ENCODE measurements at places on chromosomes 4 and X.

DNA sequence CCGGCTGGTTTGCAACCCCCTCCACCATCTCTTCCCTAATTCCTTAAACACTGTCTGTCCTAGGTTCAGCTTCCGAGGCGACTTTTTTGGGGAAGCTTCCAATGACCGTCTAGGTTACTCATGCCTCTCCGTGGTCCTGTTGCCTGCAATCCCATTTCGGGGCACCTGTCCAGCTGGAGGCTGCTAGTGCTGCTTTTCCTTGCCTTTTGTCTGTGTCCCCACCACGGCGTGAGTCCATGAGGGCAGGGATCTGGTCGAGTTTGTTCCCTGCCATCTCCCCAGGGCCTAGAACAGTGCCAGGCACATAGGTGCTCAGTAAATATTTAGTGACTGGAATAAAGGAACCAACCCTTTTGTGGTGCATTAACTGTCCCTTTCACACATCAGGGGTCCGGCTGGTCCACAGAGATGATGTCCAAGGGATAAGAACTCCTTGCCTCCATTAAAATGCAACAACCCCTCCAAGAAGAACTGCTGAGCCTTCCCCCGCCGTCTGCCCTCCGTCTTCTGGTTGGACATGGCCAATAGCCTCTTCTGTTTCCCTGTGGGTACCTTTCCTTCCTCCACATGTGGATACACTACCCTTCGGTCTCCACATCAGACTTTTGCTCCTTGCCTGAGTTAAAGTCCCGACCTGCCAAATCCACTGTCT is 5.7 kb upstream of the SORCS2 start:
- no peak for DNase-seq

- DNase-seq: no peak
Measured at GRCh38 chrX:16671005-16671404, 21.0 kb downstream of the S100G start.

DNA sequence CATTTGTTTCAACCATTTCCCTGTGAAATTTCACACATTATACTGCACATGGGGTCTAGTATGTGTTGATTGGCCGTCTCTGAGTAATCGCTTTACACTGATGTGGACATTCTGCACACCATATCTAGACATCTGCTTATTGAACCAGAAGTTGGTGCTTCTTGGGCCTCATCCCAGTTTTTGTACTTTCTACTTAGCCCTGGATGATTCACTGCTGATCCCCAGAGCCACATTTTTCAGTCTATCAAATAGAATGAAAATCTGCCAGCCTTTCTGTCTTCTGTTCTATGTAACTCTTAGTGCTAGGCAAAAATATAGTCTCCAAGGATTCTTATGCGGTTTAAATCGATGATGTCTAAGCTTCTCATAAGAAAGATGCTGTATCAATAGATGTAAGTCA is 40.5 kb upstream of the RELL1 start:
- no peak for DNase-seq

- no peak for DNase-seq
Measured at GRCh38 chrX:11678158-11678557, 12.4 kb upstream of the ARHGAP6 start.

DNA sequence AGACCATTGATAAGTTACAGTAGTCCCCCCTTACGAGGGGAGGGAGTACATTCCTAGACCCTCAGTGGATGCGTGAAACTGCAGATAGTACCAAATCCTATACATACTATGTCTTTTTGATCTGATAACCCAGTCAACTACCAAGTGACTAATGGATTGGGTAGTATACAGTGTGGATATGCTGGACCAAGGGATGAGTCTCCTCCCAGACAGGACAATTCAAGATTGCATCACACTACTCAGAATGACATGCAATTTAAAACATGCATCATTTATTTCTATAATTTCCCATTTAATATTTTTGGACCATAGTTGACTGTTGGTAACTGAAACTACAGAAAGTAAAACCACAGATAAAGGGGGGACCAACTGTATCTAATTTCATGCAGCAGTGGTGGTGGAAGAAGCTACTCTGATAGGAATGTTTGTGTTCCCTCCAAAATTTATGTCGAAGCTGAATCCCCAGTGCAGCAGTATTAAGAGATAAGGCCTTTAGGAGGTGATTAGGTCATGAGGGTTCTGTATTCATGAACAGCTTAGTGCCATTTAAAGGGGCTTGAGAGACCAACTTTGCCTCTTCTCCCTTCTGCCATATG is 11.9 kb downstream of the HADH start:
- DNase-seq: no peak

- no peak for DNase-seq
Measured at GRCh38 chr4:36509845-36510244, 228.4 kb downstream of the DTHD1 start.

- DNase-seq: no peak
Measured at GRCh38 chr4:119048446-119048845, 87.2 kb upstream of the MYOZ2 start.

GRCh38 chr4:48360285-48361011 is 19.1 kb downstream of the SLAIN2 start:
- no peak for DNase-seq

GRCh38 chr4:94974773-94975172 is 217.0 kb downstream of the BMPR1B start:
- DNase-seq: no peak

DNA sequence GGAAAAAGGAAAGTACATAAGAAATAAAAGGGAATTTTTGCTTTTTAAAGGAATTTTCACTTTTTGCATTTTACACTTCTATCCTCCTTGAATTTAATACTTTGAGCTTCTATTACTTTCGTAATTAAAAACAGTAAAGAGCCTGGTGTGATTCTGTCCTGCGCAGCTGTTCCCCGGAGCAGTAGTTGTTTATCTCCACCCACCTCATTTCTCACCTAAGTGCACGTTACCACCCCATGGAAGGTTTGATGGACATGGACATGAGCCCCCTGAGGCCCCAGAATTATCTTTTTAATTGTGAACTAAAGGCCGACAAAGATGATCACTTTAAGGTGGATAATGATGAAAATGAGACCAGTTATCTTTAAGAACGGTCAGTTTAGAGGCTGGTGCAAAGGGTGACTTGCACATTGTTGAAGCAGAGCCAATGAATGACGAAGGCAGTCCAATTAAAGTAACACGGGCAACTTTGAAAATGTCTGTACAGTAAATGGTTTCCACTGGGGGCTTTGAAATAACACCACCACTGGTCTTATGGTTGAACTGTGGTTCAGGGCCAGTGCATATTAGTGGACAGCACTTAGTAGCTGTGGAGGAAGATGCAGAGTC is 52.1 kb upstream of the TEX13D start:
- DNase-seq: no peak

GRCh38 chr4:60857130-60857753 is 342.9 kb upstream of the ADGRL3 start:
- DNase-seq: no peak

- no peak for DNase-seq
Measured at GRCh38 chr4:54085284-54085683, 14.7 kb upstream of the GSX2 start.

DNA sequence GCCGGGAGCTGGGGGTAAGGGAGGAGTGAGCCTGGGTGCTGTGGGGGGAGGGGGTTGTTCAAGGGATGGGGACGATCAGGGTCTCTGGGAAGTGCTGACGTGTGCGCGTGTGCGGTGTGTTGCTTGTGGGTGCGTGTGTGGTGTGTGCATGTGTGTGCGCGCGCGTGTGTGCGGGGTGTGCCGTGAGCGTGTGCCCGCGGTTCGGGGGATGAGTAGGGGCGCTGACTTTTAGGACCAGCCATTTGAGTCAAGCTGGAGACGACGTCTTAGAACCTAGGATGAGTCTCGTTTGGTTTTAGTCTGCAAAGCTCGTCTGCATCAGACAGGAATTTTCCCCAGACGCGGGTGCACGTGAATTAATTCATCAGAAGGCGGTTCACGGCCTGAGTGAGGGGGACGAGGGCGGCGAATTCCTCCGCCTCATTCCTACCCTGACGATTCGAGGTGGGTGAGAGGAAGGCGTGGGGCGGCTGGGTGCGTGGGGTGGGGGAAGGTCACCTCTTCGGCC is 950 bp upstream of the TMEM271 start:
- no peak for DNase-seq

- no peak for DNase-seq
Measured at GRCh38 chr4:183326853-183327252, 4.6 kb upstream of the CLDN24 start.

DNA sequence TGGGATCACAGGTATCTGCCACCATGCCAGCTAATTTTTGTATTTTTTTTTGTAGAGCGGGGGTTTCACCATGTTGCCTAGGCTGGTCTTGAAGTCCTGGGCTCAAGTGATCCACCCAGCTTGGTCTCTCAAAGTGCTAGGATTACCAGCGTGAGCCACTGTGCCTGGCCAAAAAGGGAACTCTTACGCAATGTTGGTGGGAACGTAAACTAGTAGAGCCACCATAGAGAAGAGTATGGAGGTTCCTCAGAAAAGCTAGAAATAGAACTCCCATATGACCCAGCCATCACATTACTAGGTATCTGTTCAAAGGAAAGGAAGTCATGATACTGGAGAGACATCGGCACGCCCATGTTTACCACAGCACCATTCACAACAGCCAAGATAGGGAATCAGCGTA is 85.9 kb downstream of the PRKX start:
- no peak for DNase-seq

DNA sequence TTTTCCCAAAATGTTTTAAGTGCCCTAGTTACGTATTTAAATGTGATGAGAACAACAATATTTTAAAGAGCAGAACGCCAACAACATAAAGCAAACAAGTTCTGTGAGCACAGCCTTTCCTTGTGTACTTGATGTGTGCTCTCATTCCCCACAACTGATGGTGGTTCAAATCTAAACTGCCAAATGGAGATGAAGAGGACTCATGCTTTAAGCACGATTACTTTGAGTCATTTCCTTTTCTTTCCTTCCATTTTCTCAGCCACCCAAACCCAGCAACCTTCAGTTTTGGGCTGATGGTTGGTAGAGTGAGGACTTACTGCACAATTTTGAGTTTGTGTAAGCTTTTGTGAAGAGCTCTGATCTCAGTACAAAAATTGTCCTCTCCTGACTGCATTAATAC is 1.7 kb downstream of the NSD2 start:
- DNase-seq: peak; percentile 33

- DNase-seq: no peak
Measured at GRCh38 chr4:188437535-188437934, 298.3 kb downstream of the TRIML1 start.

GRCh38 chrX:16076834-16077233 is 46.5 kb upstream of the GRPR start:
- no peak for DNase-seq

DNA sequence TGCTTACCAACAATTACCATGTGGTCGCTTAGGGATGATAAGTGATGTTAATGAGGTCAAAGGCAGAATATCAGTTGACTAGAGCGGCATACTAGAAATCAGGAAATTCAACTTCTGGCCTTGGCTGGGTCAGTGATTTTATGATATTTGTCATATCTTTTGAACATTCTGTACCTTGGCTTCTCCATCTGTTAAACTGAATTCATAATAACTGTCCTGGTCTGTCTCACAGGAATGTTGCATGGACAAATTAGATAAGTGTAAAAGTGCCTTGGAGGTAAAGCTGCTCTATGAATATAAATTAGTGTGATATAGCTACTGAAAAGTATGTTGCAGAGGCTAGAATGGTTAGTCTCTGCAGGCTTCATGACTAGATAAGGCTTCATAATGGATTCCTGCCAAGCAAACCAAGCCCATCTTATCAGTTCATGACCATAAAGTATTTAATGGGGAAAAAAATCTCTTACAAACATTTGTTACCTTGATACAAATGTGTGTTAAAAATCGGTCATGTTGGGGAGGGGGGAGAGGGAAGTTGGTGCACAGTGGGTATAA is 104.6 kb upstream of the BMPR1B start:
- no peak for DNase-seq

DNA sequence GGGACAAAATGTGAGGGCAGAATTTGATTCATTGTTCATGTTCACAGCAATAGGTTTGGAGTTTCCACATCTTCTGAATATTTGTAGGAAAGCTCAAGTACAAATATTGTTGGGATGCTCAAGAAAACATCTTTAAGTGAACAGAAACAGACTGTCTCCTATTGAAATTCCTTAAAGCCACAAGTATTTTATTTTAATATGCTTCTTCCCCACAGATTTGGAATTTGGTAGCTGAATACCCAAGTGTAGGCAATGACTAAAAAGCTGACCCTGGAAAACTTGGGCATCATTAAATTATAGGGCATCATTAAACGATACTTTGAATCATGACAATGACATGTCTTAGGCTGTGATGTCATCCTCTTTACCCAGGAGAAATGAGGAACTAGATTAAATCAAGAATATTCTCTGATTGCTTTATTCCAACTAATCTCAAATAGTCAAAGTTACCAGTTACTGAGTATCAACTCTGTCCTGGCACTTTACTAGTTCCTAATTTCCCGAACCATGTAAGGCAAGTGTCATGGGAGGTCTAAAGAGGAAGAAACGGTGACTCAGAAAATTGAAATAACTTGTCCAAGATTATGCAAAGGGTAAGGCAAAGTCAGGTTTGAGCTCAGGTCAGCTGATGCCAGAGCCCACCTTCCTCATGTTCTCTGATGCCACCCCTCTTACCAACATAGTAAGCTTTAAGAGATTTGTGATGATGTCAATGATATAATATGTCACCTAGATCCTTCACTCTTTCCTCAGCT is 223.1 kb upstream of the LEF1 start:
- no peak for DNase-seq

DNA sequence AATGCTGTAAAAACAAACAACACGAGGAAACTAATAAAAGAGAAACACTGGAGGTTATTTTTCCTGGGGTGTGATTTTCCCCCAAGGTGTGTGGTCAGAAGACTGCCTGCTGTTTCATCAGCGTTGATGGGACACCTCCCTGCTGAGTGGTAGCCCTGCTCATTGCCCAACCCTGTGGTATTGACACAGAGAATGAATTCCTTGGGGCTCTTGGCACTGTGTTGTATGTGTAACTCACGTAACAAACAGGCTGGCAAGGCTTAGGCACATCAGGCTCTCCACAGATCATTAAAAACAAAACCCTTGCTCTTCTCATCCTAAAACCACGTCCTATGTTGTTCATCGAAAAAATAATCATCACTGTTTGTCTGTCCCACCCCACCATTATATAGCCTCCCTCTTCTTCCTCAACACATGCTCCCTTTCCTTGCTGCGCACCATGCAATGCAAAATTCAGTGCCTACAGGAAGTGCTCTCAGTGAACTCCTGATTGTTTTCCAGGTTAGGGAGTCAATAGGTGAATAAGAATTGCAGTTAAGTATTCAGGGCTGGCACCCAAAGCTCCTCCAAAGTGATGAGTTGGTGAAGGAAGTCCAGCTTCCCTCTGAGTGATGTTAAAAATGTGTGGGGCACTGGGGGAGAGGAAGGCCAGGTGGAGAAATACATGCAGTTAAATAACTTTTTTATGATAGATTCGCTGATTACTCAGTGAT is 11.4 kb upstream of the PUDP start:
- DNase-seq: no peak

- DNase-seq: no peak
Measured at GRCh38 chr4:107743532-107743931, 23.5 kb upstream of the PAPSS1 start.

GRCh38 chr4:108512615-108513505 is 107.5 kb upstream of the RPL34 start:
- DNase-seq: no peak

- DNase-seq: peak; percentile 28
Measured at GRCh38 chr4:85147481-85148076, 181.1 kb upstream of the WDFY3 start.

Data from DND-41 (cell line).